ENCODE measurements at places on chromosomes 11 and 22.
A peak's percentile ranks its signal among the peaks of the same experiment; 100 is the strongest.

GRCh38 chr11:65719871-65720210 lies 757 bp downstream of the RNASEH2C start:
- DNase-seq: no peak

DNA sequence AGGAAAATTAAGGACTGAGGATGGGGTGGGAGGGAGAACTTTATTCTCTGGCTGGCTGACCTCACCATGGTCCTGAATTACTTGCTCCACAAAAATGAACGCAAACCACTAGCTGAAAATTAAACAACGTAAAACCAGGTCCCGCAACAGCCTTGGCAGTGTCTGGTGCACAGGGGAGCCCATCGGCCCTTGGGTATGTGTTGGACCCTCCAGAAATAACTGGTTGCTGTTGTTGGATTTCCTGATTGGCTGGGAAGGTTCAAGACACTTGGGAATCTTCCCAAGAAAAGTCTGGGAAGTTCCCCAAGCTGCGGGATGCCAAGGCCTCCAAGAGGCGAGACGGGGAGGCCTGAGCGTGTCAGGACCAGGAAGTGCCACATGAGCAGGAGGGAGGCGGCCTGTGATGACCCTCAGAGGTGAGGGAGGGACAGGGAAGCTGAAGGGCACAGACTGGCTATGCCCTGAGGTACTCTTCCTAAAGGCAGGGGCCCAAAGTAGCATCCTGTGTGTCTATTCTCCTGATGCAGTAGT lies 10.4 kb upstream of the RASL10A start:
- DNase-seq: no peak

DNA sequence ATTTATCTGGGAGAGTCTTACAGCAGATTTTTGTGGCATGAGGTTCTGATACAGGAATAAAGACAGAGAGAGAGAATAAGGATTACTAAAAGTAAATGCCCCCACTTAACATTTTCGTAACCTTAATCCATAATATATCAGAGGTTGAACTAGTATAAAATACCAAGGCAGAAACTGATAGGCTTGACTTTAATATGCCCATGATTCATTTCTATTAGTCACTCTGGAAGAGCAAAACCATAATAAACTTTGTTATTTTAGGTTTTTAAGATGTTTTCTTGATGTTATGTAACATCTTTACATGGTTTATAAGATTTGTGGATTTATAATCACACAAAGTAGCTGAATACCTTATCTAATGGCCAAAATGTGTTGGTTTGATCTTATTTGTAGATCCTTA lies 19.1 kb downstream of the GUCY1A2 start:
- no peak for DNase-seq

DNA sequence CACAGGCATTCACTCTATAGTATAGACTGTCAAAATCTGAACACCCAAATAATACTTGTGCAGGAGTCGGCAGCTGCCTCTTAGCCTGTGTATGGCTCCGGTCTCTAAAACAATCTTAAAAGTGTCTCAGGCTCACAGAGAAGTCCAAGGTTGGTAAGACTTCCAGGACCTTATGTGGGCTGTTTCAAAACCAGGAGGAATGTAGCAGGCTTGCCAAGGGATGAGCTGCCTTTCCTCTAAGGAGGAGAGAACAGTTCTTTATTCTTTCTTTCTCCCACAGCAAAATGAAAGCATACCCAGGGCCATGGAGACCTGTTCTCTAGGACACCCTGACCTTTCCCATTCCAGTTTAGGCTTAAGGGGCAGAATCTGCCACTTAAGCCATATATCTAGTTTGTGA lies 176.5 kb downstream of the TRPC6 start:
- DNase-seq: no peak

DNA sequence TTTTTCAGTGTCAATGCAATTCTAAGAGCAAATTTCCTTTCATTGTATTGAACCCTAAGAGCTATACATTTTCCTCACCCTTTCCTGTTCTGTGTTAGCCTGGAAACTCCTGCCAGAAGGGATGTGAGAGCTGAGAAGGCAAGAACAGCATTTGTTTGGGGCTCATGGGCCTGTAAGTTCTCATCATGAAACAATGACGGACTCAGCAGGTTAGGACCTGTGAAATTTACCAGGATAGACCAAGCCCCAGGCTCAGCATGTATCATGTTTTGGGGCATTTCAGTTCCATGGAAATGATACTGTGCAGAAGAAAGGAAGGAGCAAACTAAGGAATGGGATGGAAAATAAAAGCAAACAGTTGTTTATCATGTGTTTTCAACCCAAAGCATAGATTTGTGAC lies 41.6 kb downstream of the NTM start:
- DNase-seq: no peak

DNA sequence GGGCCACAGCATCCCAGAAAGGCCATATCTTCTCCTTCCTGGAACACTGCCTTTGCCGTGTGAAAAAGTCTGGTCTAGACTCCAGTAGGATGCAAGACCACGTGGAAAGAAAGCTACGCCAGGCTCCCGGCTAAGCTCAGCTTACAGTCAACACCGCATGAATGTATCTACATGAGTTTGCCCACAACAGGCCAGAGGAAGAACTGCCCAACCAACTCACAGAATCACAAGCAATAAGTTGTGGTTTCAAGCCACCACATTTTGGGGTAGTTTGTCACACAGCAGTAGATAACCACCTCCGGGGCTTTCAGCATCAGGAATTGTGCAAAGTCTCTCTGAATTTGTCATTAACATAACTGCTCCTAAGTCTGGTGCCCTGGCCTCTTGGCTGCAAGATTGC lies 27.3 kb downstream of the HSPA8 start:
- DNase-seq: no peak

GRCh38 chr22:43148581-43148980 lies 2.8 kb upstream of the TSPO start:
- DNase-seq: no peak

GRCh38 chr11:82775736-82776346 lies 42.2 kb upstream of the FAM181B start:
- peak; percentile 18 for DNase-seq

DNA sequence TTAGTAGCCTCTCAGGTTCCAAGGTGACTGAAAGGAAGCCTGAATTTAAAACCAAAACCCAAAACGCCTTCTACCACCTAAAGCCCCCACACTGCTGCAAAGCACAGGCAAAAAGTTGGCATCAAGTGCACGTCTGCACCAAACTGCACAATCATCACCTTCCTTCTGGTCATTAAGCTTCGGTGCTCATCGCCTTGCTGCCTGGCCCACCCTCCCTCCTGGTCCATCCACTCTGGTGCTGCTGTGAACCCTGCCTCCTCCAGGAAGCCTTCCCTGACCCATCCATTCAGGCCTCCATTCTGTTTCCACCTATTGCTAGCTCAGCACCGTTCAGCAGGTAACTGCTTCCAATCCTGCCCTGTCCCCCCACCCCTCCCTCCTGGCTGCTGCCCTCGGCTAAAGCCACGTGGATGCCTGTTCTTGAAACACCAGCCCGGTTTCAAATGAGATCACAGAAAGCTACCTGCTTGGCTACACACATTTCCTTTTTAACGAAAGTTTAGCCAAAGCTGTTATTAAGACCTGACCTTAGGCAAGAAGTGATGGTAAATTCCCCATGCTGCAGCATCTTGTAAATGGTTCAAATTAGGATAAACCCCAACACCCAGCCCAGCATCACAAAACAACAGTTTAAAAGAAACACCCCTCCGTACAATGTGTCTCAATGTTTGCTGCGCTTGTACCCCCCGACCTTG lies 53.8 kb upstream of the CD5 start:
- DNase-seq: no peak

DNA sequence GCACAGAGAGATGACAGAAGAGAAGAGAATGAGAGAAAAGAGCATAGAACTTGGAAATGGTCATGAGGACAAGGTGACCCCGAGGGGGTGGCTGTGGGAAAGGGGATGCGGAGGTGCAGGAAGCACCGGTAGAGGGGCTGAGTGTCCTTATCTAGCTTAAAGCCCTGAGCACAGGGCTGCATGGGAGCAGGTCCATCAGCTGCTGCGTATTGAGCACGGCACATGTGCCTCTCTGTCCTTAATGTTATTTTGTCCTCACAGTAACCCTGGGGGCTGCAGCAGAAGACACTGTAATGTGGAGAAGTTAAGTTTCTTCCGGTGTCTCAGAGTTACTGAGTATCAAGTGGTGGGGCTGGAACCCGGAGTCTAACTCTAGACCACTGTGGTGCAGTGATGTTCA lies 94.4 kb upstream of the OR4B1 start:
- no peak for DNase-seq

GRCh38 chr11:77467993-77468392 lies 5.9 kb downstream of the PAK1 start:
- DNase-seq: no peak

- no peak for DNase-seq
Observed at GRCh38 chr11:131864228-131864627, 493.8 kb downstream of the NTM start.

DNA sequence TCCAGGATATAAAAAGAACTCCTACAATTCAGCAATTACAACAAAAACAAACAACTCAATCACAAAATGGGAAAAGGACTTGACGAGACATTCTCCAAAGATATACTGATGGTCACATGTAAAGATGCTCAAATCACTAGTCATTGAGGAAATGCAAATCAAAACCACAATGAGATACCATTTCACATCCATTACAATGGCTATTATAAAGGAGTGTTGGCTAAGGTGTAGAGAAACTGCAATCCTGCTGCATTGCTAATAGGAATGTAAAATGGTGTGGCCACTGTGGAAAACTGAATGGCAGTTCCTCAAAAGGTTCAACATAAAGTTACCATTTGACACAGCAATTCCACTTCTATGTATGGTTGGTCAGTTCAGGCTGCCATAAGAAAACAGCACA lies 11.8 kb upstream of the TBCEL start:
- DNase-seq: no peak

- DNase-seq: peak; percentile 93
Observed at GRCh38 chr11:61814958-61815789, 1.6 kb downstream of the FADS1 start.
